ENCODE measurements at places on chromosomes 3 and 15.
A peak's percentile ranks its signal among the peaks of the same experiment; 100 is the strongest.

GRCh38 chr3:184316792-184317191, 2.4 kb downstream of the EIF4G1 start:
- no peak for DNase-seq

GRCh38 chr15:85854345-85855097, 59.8 kb upstream of the KLHL25 start:
- peak; percentile 64 for DNase-seq

GRCh38 chr15:56725386-56725785, 7.9 kb downstream of the ZNF280D start:
- no peak for DNase-seq

GRCh38 chr3:46674031-46674845, 19.2 kb downstream of the ALS2CL start:
- peak; percentile 20 for DNase-seq

GRCh38 chr3:71817262-71817661, 32.3 kb upstream of the PROK2 start:
- no peak for DNase-seq

DNA sequence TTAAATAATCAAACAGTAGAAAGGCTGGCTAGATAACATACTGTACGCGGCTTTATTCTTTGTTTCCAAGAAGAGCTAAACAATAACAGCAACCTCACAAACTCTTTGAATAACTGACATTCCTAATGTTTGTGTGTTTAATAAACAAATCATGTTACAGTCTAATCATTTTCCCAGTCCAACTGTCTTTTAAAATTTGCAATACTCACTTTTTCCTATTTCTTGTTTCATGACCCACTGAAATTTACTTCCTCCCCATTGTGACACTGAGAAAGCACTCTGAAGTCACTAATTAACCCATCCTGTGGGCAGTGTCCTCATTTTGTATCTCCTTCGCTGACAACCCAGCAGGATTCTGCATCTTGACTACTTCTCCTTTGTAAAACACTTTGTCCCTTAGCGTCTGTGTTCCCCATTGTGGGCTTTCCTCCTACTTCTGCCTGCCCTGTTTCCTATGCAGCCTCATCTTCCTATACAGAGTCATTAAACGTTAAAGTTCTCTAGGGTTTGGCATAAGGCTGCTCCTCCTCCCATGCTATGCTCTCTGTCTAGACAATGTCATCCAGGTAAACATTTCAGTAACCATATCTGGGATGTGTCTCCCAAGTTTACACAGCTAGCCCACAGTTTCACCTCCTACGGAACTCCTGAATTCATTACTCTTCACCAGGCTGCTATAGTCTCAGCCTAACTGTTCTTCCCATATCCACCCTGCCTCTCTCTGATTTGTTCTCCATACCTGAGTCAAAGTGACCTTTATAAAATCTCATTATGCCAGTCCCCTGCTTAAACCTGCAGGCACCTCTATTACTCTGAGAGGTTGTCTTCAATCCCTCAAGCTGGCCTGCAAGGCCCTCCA, 148.9 kb downstream of the GREM1 start:
- DNase-seq, result no peak

DNA sequence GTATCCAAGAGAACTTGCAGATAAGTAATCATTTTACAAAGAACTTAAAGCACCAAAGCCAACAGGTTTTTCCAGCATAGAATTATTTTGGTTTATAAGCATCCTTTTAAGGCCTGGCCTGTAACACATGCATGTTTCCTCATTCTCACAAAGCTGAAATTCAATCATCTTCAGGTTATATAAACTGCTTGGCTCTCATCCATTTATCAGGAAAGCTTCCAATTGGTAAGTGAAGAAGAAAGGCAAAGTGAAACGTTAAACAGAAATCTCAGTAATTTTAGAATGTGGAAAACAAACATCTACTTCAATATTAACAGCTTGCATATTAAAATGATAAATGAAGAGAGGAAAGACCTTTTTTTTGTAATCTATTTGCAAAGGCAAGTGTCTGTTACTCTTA, 1.6 kb downstream of the SERP1 start:
- peak; percentile 32 for DNase-seq

GRCh38 chr15:39434751-39435238, 146.1 kb upstream of the THBS1 start:
- no peak for DNase-seq

GRCh38 chr3:72451841-72452240, 396.4 kb downstream of the SHQ1 start:
- no peak for DNase-seq

- DNase-seq, result peak; percentile 38
These were observed 675 bp downstream of the BRPF1 start for GRCh38 chr3:9732080-9732739.

- DNase-seq, result no peak
These were observed 39.5 kb upstream of the UBE3A start for GRCh38 chr15:25478313-25478712.

- DNase-seq, result peak; percentile 79
These were observed 4.0 kb downstream of the LAMP3 start for GRCh38 chr3:183158551-183159006.

GRCh38 chr15:27059610-27060202, 88.7 kb downstream of the GABRG3 start:
- peak; percentile 33 for DNase-seq

DNA sequence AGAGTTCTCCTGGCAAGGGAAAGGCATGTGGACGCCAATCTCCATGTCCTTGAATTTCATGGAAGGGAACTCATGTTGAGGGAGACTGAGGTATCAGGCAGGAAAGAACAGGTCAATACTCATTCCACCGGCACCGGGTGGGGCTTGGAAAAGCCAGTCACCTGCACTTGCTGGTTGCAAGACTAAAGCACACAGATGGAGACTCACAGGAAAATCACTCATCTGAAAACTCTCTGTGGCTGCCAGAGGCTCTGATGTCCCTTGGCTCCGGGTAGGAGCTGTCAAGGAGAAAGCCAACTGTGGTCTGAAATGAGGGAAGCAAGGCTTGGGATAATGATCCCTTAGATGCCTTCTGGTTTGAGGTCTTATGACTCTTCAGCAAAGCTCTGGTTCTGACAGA, 8.7 kb upstream of the CGNL1 start:
- no peak for DNase-seq

All from ELR (cell line).